Skin of body (tissue), 3 donors: ENCODE measurements at places on chromosomes 7 and 10. TPM values are rescaled to one million over a fixed set of nuclear protein-coding genes. Genes with fewer than 3 reads are reported as not detected.

PGAM2 gene
- total RNA-seq, result 45.8 TPM

SGMS1 gene
- 102 TPM for total RNA-seq

GIMAP2 gene
- 7.3 TPM for total RNA-seq

GIMAP4 gene
- total RNA-seq, result 19.1 TPM

ADRA2A gene
- total RNA-seq, result 2.0 TPM

MUC3A gene
- total RNA-seq, result not detected

ARHGEF5 gene
- total RNA-seq, result 14.3 TPM

TLL2 gene
- 0.20 TPM for total RNA-seq

SLC39A12 gene
- 0.10 TPM for total RNA-seq

FAM131B gene
- 0.59 TPM for total RNA-seq

SLC29A4 gene
- 4.9 TPM for total RNA-seq

TBATA gene
- not detected for total RNA-seq

CHN2 gene
- total RNA-seq, result 9.1 TPM

DKK1 gene
- 5.0 TPM for total RNA-seq

TAS2R60 gene
- total RNA-seq, result not detected

TRA2A gene
- 67.9 TPM for total RNA-seq

TNPO3 gene
- total RNA-seq, result 33.3 TPM

PRKCQ gene
- 2.7 TPM for total RNA-seq

C7orf25 gene
- total RNA-seq, result 2.9 TPM

IFIT1B gene
- total RNA-seq, result 4.9 TPM

CPA2 gene
- total RNA-seq, result not detected

MARVELD1 gene
- 17.3 TPM for total RNA-seq

INA gene
- 0.99 TPM for total RNA-seq

OR6B1 gene
- total RNA-seq, result not detected

FZD8 gene
- 7.6 TPM for total RNA-seq

AOAH gene
- total RNA-seq, result 5.8 TPM

LGI1 gene
- total RNA-seq, result 2.6 TPM

CDH23 gene
- 6.3 TPM for total RNA-seq

KCND2 gene
- 0.79 TPM for total RNA-seq

ATP6V0A4 gene
- total RNA-seq, result 4.1 TPM

SFTPA2 gene
- total RNA-seq, result not detected

ASIC3 gene
- 0.39 TPM for total RNA-seq

GPR158 gene
- total RNA-seq, result 0.10 TPM

C10orf105 gene
- total RNA-seq, result under 0.01 TPM

FAM149B1 gene
- 25.6 TPM for total RNA-seq

ERVW-1 gene
- 0.20 TPM for total RNA-seq

KIN gene
- 11.0 TPM for total RNA-seq

NPTX2 gene
- total RNA-seq, result 2.4 TPM

CCDC186 gene
- total RNA-seq, result 56.4 TPM

NEBL gene
- 29.3 TPM for total RNA-seq

PKD2L1 gene
- not detected for total RNA-seq

FAM237B gene
- total RNA-seq, result not detected

OTUD1 gene
- total RNA-seq, result 20.8 TPM

ADAM8 gene
- 6.3 TPM for total RNA-seq

DLX6 gene
- 0.20 TPM for total RNA-seq

TRPV5 gene
- total RNA-seq, result 0.10 TPM

SLC26A5 gene
- total RNA-seq, result 0.20 TPM

TMEM273 gene
- 12.0 TPM for total RNA-seq

FKBP6 gene
- total RNA-seq, result not detected

UPK3B gene
- 1.7 TPM for total RNA-seq

PLCE1 gene
- 8.6 TPM for total RNA-seq

STEAP1 gene
- total RNA-seq, result 16.3 TPM

CSGALNACT2 gene
- 29.6 TPM for total RNA-seq

MEOX2 gene
- total RNA-seq, result 30.9 TPM

PTF1A gene
- total RNA-seq, result not detected

CTAGE6 gene
- total RNA-seq, result 1.3 TPM

OPN1SW gene
- not detected for total RNA-seq
